Peyer's patch (tissue), 4 donors: ENCODE measurements at places on chromosomes 1 and 21.

DNA sequence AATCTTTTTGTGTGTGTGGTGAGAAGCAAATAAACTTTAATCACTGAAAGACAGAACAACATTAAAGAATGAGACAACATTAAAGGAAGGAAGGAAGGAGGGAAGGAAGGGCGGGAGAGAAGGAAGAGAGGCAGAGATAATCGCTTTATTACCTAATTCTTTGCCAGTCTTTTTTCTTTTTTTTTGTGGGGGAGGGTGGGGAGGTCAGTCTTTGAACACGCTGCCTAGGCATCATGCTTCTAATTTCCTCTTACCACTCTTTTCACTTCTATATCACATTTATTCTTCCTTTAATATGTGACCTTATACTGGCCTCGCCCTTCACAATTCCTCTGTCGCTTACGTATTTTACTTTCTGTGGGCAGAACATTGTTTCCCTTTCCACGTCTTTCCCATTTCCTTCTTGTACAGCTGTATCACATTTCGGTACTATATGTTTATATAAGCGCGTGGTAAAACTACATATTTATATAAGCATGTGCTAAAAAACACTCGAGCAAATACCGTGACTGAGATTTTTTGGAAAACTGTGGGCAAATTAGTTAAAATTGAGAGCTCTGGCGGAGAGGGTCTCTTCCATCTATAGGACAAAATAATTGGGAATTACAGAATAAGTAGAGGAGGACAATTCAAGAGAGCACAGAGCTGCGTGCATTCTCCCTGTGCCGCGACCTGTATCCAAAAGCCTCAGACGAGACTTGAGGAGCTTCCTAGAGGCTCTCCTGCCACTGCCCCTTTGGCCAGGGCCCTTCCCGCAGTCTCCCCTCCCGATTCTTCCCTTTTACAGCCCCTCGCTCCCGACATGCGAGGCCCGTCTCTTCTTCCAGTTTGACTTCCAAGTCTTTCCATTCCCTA, 823 bp upstream of the PRKAA2 start:
- DNase-seq = no peak

DNA sequence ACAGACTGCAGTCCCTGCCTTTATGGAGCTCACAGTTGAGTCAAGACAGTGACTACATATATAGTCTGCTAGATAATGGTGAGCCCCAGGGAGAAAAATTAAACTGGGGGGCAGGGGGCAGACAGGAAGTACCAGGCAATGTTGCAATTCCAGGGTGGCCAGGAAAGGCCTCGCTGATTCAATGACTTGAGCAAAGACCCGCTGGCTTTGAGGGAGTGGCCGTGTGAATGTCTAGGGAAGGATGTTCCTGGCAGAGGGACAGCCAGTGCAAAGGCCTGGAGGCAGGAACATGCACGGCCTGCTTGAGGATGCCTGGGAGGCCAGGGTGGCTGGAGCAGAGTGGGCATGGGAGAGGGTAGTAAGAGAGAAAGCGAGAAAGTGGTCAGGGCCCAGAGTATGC, 23.0 kb upstream of the EPHA8 start:
- DNase-seq = no peak

DNA sequence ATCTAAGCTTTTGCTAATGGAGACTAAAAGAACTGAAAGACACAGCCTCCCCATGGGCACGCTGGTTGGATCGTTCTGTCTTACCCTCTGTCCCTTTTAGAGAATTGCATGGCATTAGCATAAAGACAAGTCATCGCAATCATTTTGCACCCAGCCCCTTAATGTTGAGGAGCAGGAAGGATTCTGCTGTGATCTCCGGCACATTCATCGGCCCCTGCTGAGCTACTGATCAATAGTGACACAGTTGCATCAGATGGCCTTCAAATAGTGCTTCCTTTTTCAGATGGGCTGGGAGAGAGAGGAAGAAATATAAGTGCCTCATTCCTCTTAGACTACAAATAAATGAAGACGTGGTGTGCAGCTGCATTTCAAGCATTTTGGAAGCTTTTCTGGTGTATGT, 75.4 kb downstream of the NOS1AP start:
- no peak for DNase-seq

GRCh38 chr1:27598902-27599528, 4.9 kb downstream of the AHDC1 start:
- no peak for DNase-seq
